ENCODE measurements at places on chromosomes 7 and 10. TPM values are rescaled to one million over a fixed set of nuclear protein-coding genes. Genes with fewer than 3 reads are reported as not detected.

Gene MYO3A
- 0.46 TPM for total RNA-seq

Gene PSMC2
- 66.0 TPM for total RNA-seq

Gene C7orf33
- not detected for total RNA-seq

Gene GPR141
- 1.4 TPM for total RNA-seq

Gene HUS1
- total RNA-seq, result 71.0 TPM

Gene ASB15
- total RNA-seq, result not detected

Gene GPAM
- 7.3 TPM for total RNA-seq

DNA sequence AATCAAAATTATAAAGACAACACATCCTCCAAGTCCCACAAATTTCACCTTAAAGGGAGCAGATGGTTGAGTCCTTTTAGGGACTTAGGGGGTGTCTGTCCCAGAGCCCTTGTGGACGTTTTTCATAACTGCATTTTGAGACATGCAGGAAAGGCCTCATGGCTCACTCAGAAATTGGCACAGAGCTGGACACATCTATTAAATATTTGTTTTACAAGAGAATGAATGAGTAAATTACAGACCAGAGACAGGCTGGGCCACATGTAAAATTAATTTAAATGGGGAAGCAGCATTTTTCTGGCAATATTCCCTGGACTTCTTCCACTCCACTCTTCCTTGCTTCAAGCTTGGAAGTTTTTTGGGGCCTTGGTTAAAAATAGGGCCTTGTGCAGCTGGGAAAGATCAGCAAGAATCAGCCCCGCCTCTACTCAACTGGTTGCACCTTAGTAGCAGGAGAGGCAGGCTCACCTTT, 20.0 kb downstream of the LAMB1 start:
- no peak for DNase-seq
- H3K27me3 ChIP-seq, result no peaks in the 10 kb centered on the region
- H3K4me3 ChIP-seq, result no peak overlapping the region
- no peak overlapping the region for H3K27ac ChIP-seq

- H3K4me1 ChIP-seq, result peaks cover 15% of the 10 kb centered on the region
- no peaks in the 10 kb centered on the region for H3K27me3 ChIP-seq
- no peak overlapping the region for H3K27ac ChIP-seq
- no peaks in the 10 kb centered on the region for H3K36me3 ChIP-seq
- no peak for DNase-seq
These were observed 8.4 kb downstream of the ATP6V1F start for GRCh38 chr7:128871050-128871449.

GRCh38 chr10:133364645-133365431, 7.0 kb upstream of the FUOM start:
- H3K4me1 ChIP-seq, result no peaks in the 10 kb centered on the region
- no peak for DNase-seq
- H3K27me3 ChIP-seq, result no peaks in the 10 kb centered on the region
- H3K27ac ChIP-seq, result no peak overlapping the region
- H3K4me3 ChIP-seq, result no peak overlapping the region

DNA sequence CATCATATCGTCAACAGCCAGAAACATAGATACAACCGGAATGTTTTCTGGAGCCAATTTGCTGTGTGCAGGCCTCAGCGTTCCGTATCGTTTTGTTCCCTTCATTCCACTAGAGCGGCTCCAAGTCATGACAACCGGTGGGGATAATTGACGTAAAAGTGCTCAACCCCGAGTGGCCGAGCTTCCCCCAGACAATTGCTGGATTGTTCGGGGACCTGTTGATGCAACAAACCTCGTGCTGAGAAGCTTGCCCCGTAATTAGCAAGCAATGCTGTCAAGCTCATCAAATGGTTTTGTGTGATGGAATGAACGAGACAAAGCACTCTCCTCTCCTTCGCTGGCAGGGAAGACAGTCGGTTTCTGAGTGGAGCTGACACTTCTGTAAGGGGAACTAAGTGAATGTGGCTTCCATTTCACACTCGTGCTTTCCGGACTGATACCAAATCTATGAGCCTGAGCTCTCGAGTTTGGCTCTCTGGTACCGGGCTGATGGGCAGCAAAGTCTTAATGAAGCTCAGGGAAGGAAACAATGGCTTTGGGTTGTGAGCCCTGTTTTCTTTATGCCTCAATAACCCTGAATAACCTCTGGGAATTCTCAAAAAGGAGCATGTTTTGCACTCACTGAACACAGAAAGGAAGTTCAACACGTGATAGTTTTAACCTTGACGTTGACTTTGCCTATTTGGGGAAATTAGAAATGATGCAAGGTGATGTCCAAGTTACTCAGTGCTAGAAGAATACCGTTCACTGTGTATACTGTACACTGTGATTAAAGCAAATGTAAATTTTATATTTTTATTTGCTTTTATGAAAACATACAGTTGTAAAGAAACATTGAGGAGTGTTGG, 220.5 kb downstream of the BAMBI start:
- H3K4me3 ChIP-seq, result no peak overlapping the region
- H3K27ac ChIP-seq, result no peak overlapping the region
- H3K27me3 ChIP-seq, result no peaks in the 10 kb centered on the region
- H3K36me3 ChIP-seq, result no peaks in the 10 kb centered on the region

DNA sequence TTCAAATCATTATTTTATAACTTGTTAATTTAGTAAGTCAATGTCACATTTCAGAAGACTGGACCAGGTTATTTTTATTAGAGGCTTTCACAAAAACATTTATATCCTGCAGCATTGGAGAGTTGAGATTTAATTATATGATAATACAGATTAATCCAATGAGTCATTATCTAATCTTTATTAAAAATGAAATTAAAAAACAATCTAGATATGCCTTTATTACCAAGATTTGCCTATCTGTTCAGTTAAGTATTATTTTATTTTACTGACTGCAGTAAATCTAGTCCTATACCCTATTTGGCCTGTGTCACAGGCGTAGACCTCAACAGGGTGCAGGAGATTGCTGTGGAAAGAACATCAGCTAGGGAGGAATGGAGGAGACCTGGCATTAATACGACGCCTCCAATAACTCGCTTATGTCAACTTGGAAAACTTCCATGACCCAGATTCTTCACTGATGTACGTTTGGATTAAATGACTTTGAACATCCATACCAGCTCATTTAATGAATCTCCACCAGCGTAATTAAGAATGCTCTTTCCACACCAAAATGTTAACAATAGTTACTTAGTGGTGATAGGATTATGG, 18.2 kb downstream of the PAXIP1 start:
- no peak overlapping the region for H3K4me3 ChIP-seq
- DNase-seq, result no peak
- no peaks in the 10 kb centered on the region for H3K4me1 ChIP-seq
- H3K27me3 ChIP-seq, result no peaks in the 10 kb centered on the region
- no peak overlapping the region for H3K27ac ChIP-seq

GRCh38 chr10:4058514-4059029, 273.6 kb upstream of the KLF6 start:
- H3K4me3 ChIP-seq, result no peak overlapping the region
- no peaks in the 10 kb centered on the region for H3K36me3 ChIP-seq
- DNase-seq, result no peak
- H3K27ac ChIP-seq, result no peak overlapping the region
- H3K4me1 ChIP-seq, result peaks cover 20% of the 10 kb centered on the region

DNA sequence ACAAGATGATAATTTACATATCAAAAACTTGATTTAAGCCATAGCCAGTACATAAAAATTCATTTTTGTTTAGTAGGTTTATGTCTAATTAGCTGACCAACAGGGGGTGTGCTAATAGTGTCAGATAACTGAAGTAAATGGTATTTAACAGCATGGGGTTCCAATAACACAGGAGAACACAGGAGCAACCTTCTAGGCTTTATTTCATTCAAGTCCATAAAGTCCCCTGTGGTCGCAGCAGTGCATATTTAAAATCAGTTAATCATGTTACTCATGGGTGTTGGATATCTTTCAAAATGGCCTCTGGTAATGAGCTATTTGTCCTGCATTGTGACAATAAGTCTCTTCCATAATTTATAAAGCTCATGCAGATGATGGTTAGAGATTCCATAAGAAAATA, 238.6 kb downstream of the CNTNAP2 start:
- no peaks in the 10 kb centered on the region for H3K4me1 ChIP-seq
- no peaks in the 10 kb centered on the region for H3K27me3 ChIP-seq
- no peak for DNase-seq
- no peaks in the 10 kb centered on the region for H3K36me3 ChIP-seq

DNA sequence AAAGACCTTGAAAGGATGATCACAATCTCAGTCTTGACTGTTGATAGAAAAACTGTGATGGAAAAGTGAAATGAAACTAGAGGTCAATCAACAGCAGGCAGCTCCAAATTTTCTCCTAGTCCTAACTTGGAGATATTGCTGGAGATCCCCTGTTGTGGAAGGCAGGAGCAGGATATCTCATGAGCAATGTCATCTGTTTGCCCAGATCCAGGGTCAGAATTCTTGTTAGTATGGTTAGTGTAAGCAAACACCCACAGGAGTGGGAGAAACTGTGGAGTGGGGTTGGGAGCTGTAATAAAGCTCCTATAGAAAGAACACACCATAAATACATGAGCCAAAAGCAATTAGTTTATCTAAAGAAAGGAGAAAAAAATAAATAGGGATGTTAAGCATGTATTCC, 169.0 kb downstream of the AKR1D1 start:
- DNase-seq, result no peak
- H3K4me3 ChIP-seq, result no peak overlapping the region
- H3K27me3 ChIP-seq, result peaks cover 4% of the 10 kb centered on the region

DNA sequence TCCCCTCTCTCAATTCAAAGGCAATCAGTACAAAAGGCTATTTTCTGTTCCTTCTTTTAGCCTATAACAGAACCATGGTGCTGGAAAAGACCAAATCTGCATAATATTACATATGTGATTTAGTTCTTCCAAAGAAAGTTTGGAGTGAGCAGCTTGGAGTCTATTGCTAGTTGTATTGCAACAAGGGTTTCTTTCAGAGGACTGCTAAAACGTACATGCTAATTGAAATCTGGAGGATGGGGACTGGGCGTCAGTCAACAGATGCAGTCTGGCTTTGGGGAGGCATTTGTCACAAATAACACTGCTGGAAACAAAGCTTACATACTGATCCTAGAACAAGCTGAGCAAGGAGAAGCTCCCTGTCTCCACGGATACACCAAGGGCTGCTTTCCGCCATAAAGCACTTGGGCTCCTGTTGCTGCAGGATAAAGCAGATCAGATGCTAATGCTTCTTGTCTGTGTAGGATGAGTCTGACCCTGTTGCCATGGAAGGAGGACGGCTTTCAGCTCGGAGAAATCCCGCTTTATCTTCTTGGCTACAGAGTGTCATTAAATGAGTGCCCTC, 883.5 kb downstream of the SORCS1 start:
- no peak overlapping the region for H3K27ac ChIP-seq
- H3K4me1 ChIP-seq, result no peaks in the 10 kb centered on the region
- no peak overlapping the region for H3K4me3 ChIP-seq
- DNase-seq, result no peak
- no peaks in the 10 kb centered on the region for H3K27me3 ChIP-seq
- H3K36me3 ChIP-seq, result no peaks in the 10 kb centered on the region

DNA sequence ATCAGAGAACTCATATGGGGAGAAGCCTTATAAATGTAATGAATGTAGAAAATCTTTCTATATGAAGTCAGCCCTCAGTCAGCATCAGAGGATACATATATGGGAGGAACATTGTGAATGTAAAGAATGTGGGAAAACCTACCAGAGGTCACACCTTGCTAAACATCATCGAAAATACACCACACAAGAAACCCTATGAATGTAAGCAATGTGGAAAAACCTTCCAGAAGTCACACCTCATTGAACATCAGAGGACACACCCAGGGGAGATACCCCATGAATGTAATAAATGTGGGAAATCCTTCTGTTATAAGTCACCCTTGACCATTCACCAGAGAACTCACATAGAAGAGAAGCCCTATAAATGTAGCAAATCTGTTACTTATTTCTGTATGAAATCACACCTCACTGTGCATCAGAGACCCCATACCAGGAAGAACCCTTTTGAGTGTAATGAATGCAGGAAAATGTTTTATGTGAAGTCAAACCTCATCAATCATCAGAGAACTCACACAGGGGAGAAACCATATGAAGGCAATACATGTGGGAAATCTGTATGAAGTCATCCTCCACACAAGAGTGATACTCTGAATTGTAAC, 30.8 kb downstream of the ZNF12 start:
- H3K4me3 ChIP-seq, result no peak overlapping the region
- DNase-seq, result no peak
- no peaks in the 10 kb centered on the region for H3K27me3 ChIP-seq

- DNase-seq, result no peak
- no peaks in the 10 kb centered on the region for H3K4me1 ChIP-seq
- no peak overlapping the region for H3K27ac ChIP-seq
- H3K4me3 ChIP-seq, result no peak overlapping the region
These were observed 120.2 kb upstream of the AMPH start for GRCh38 chr7:38751416-38751815.

DNA sequence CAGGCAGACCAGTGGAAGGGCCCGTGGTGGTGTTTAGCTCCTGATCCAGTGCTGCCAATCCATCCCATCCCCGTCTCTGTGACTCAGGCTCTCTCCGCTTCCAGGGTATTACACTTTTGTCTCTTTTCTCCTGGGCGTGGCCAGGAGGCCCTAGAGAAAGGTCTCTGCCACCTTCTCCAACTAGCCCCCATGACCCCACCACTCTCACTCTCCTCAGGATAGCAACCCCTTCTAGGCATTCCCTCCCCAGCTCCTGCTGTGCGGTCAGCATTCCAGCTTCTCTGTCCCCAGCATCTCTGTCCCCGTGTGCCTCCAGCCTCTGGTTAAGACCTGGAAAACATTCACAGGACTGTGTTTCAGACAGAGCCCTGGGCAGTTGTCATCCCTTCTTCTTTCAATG, 36.2 kb upstream of the R3HCC1L start:
- no peak overlapping the region for H3K4me3 ChIP-seq
- H3K4me1 ChIP-seq, result no peaks in the 10 kb centered on the region
- no peaks in the 10 kb centered on the region for H3K36me3 ChIP-seq
- H3K27ac ChIP-seq, result no peak overlapping the region
- H3K27me3 ChIP-seq, result no peaks in the 10 kb centered on the region

DNA sequence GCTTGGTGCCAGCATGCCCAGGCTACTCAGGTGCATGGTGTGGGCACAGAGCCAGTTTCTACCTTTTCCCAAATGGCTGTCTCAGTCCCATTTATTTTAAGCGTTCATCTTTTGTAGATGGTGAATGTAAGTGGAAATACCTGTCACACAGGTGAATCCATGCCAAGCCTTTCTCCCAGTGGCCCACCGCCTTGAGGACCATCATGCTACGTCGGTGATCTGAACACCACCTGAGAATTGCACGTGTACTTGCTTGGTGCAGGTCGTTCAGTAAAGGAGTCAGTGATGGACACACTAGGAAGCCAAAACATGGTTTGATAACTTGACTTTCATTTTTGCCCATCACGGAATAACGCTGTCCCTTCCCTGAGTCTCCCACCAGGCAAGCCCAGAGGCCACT, 666.7 kb upstream of the FOXK1 start:
- no peaks in the 10 kb centered on the region for H3K4me1 ChIP-seq
- H3K27ac ChIP-seq, result no peak overlapping the region
- H3K4me3 ChIP-seq, result no peak overlapping the region
- H3K36me3 ChIP-seq, result no peaks in the 10 kb centered on the region

- peaks cover 20% of the 10 kb centered on the region for H3K27me3 ChIP-seq
- H3K36me3 ChIP-seq, result no peaks in the 10 kb centered on the region
- DNase-seq, result no peak
- no peak overlapping the region for H3K27ac ChIP-seq
These were observed 167.0 kb upstream of the PPP1R3A start for GRCh38 chr7:114085592-114086501.

- H3K27ac ChIP-seq, result no peak overlapping the region
- DNase-seq, result peak; percentile 45
- H3K27me3 ChIP-seq, result no peaks in the 10 kb centered on the region
- no peaks in the 10 kb centered on the region for H3K4me1 ChIP-seq
These were observed 6.6 kb downstream of the NPC1L1 start for GRCh38 chr7:44534501-44534900.

GRCh38 chr10:13420532-13421307, 72.6 kb upstream of the SEPHS1 start:
- no peak overlapping the region for H3K27ac ChIP-seq
- no peaks in the 10 kb centered on the region for H3K36me3 ChIP-seq
- H3K4me3 ChIP-seq, result no peak overlapping the region
- H3K27me3 ChIP-seq, result no peaks in the 10 kb centered on the region
- DNase-seq, result no peak

Data from T-cell (primary cell).